ENCODE measurements at places on chromosomes 2 and 18.

DNA sequence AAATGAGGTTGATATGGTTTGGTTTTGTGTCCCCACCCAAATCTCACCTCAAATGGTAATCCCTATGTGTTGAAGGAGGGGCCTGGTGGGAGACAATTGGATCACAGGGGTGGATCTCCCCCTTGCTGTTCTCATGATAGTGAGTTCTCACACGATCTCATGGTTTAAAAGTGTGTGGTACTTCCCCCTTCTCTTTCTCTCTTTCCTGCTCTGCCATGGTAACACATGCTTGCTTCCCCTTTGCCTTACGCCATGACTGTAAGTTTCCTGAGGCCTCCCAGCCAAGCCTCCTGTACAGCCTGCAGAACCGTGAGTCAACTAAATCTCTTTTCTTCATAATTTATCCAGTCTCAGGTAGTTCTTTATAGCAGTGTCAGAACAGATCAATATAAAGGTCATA, 24.7 kb upstream of the FAM124B start:
- no peak for DNase-seq

DNA sequence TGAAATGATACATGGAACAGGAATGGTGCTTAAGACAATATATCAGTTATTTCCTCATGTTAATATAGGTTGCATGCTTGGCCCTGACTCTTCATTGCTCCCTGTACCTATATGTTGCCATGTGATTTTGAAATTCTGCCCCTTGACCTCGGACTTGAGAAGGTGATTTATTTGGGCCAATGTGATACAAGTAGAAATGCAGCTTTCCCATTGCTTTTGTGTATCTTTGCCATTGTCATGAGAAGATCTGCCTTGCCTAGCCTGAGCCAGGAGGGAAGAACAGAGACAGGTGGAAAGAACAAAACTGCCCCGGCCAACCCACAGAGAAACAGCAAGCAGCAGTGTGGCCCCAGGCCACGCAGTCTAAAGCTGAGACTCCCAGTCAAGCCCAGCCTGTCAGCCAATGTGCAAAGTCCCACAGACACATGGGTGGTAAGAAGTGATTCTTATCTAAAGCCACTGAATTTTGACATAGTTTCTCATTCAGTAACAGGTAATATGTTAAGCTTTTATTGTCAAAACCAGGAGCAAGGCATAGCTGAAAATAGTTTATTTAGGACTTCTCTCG, 245.7 kb upstream of the RND3 start:
- no peak for DNase-seq

GRCh38 chr18:58464104-58464625, 164.7 kb downstream of the ALPK2 start:
- DNase-seq, result no peak

GRCh38 chr2:71078624-71079023, 10.2 kb downstream of the NAGK start:
- no peak for DNase-seq

DNA sequence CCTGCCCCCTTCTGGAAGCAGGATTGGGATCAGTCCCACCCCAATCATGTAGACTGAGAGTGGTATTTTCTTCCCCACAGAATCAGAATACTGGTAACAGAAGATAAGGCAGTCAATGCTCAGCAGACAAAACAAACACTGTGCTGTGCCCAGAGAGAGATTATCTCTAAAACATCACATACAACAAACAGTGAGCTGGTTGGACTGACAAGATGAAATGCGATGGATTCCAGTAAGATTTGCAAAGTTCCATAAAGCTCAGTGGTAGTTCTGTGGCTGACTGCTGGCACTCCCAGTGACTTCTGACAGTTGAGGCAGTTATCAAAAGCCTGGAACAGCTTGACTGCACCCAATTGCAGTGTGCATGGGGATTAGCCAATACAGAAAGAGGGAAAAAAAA, 311.5 kb upstream of the MGAT5 start:
- no peak for DNase-seq

- DNase-seq, result no peak
Observed at GRCh38 chr2:59025157-59025757, 784.1 kb upstream of the FANCL start.

DNA sequence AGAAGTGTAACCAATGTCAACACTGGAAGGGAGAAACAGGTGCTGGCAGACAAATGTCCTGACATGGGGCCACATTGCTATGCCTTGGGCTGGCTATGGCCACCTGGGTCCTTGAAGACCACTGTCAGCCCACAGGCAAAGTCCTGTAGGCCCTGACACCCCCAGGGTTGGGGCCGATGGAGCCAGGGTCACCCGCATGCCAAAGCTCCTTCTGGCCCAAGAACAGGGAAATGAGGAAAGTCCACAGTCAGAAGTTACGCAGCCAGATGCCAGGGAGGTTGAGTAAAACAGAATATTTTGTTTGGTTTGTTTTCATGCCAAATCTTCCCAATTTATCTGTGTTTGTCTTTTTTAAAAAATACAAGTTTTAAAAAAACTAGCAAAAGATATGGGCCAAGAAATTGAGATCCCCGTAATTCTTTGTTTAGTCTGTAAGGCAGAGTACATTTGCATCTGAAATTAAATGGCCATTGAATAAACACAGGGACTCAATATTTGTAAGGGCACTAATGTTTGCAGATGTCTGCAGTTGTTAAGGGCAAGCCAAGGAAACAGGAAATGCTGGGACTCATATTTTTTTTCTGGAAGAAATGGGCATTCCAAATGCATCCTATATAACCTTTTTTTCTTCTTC, 186.4 kb downstream of the FAM210A start:
- no peak for DNase-seq

DNA sequence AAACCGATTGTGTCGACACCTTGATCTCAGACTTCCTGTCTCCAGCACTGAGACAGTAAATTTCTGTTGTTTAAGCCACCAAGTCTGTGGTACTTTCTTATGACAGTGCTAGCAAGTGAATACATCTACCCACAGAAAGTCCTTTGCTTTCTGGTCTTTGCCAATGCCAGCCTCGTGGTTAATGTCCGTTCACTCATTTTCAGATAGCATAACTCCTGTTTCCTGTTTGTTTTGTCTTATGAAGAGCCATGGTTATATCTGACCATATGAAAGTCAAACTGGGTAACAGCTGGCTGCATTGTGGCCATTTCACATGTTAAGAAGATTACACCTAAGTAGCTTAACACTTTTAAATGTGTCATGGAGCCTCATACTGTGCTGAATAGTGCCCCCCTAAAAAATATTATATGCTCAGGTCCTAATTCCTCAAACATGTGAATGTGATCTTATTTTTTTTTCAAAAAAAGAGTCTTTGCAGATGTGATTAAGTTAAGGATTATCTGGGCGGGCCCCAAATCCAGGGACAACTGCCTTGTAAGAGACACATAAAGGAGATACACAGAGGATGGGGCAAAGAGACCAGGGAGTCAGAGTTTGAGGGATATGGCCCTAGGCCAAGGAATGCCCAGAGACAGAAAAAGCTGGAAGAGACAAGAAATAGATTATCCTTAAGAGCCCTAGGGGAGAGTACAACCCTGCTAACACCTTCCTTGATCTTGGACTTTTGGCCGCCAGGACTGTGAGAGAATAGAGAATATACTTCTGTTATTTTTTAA, 118.0 kb downstream of the KCNE4 start:
- DNase-seq, result no peak

DNA sequence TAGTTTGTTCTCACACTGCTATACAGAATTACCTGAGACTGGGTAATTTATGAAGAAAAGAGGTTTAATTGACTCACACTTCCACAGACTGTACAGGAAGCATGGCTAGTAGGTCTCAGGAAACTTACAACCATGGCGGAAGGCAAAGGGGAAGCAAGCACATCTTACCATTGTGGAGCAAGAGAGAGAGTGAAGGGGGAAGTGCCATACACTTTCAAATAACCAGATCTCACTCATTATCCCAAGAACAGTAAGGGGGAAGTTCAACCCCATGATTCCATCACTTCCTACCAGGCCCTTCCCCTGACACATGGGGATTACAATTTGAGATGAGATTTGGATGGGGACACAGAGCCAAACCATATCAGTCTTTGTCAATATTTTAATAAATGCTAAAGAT, 5.0 kb upstream of the CRYGB start:
- DNase-seq, result no peak

Measured in ascending aorta (tissue), 2 donors.